ENCODE measurements at places on chromosomes 3 and 15.

DNA sequence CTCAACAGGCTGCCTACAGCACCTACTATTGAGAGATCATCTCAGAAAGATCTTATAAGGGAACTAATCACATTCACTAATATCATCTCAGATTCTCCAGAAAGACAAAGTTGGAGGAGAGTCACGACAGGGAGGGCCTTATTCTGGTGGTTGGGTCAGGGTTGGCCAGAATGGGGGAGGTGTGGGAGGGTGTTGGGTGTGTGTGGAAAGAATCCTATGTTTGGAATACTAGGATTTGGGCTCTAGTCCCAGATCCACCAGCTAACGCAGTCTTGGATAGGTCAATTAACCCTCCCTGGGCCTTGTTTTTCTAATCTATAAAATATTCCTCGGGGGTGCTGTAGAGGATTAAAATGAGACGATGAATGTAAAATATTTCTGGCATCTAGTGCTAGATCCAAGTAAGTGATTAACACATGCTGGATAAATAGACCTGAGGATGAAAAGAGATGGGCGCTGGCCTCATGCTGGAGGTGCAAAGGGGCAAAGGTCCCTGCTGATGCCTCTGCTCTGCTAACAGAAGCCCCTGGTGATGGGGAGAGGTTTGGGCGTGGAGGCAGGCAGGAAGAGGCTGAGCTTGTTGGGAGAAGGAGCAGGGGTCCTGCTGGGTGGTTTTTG lies 67.6 kb upstream of the ETV5 start:
- DNase-seq = no peak

DNA sequence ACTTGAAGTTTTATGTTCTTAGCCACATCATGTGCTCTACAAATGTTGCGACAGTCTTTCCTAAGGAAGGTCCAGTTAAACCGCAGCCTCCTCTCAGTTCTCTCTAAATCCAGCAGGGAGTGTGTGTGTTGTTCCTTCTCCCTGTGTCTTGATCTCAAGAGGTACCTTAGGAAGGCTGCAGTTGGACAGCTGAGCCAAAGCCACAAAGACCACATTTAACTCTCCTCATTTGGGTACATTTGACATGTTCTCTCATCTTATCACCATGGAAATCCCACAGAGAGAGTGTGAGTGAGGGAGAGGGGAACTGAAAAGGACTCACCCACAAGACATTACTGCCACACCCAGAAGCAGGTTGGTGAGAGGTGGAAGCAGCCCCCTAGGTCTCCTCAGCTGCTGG lies 79.5 kb downstream of the CD200R1L start:
- no peak for DNase-seq

GRCh38 chr3:57150113-57150581 lies 15.0 kb downstream of the IL17RD start:
- DNase-seq = no peak

GRCh38 chr3:85594676-85595075 lies 635.9 kb downstream of the CADM2 start:
- no peak for DNase-seq

- DNase-seq = no peak
Observed at GRCh38 chr3:131735544-131735943, 232.8 kb upstream of the MRPL3 start.

DNA sequence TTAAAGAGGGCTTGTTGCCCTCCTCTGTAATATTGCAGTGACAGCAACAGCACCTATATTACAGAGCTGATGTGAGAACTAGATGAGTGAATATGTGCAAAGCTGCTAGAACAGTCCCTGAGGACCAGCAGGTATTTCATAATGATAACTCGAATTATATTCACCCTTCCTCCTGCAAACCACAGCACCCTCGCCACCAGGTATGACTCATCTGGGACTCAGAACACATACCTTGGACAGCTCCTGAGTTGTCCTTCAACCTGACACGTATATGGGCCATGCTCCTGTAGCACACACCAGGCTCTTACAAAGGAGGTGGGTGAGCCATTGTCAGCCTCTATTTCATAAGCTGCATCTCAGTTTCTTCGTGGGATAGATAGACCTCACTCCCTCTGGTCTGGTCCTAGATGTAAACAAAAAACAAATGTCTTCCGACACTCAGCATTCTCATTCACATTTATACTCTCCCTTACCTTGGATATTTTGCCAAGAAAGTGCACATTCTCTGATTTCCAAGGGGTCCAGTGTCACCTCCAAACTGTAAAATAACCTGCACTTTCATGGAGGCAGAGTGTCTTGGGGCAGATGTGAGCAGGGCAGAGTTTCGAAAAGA lies 124.5 kb downstream of the TLE3 start:
- DNase-seq = no peak

GRCh38 chr15:48896869-48897814 lies 19.2 kb downstream of the EID1 start:
- no peak for DNase-seq

GRCh38 chr3:149771652-149772271 lies 19.5 kb upstream of the COMMD2 start:
- DNase-seq = no peak

DNA sequence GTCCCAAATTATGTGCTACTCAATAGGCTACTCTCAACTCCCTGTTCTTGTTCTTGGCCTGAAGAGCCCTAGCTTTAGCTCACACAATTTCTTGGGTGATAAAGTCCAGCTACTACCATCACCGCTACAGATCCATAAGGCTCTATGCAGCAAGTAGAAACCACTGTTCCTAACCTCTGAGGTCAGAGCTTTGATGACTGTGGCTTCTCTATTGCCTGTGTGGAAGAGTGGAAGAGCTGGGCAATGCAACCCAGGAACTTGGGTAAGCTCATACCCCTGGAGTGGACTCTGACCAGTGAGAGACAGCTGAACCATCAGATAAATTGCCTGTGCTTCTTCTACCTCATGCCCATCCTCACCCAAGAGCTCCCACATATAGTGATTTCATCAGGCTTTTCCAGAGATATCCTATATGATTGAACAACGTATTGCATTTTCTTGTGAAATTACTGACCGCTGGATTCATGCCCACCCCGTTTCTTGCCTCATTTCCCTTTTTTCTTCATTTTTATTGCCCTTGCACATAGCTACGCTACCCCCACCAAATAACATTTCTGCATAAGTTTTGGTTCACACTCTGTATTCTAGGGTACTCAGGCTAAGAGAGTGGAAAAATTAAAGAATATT lies 172.3 kb upstream of the MBNL1 start:
- DNase-seq = no peak

DNA sequence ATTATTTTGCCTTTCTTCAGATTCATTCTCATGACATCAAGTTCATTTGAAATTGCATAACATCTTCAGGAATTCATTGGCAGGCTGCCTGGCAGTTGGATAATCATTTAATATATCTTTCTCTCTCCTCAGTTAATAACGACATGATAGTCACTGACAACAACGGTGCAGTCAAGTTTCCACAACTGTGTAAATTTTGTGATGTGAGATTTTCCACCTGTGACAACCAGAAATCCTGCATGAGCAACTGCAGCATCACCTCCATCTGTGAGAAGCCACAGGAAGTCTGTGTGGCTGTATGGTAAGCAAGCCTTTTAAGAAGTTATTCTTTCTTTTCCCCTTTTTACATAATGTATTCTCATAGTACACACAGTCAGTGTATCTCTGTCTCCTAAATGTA lies 38.2 kb downstream of the TGFBR2 start:
- no peak for DNase-seq

- DNase-seq = no peak
Observed at GRCh38 chr3:52104684-52105640, 48.6 kb upstream of the DUSP7 start.

DNA sequence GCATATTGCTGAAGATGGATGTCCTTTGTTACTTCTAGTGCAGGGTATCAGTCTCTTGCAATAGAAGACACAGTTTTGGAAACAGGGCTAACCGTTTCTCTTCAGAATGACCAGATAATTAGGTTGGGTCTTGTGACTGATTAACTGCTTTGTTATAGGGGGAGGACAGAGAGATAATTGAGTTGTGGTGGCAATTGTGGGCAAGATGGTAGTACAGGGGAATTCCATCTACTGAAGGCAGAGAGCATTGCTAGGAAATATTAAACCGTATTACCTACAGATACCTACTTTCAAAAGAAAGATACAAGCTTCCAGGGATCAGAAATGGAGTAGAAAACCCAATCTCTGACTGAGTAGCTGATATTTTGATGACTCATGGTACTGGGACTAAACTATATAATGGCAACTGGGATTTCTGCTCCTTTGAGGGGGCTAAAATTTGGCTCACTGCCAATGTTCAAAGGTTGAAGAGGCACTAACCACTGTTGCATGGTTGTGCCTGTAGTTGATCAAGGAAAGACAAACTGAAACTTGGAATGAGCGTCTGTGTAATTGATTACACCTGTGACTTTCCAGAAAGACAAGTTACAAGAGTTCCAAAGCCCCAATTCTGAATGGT lies 4.2 kb downstream of the PRR23B start:
- no peak for DNase-seq

- DNase-seq = no peak
Observed at GRCh38 chr3:156455839-156456238, 99.1 kb downstream of the SSR3 start.

- no peak for DNase-seq
Observed at GRCh38 chr15:90718232-90718631, 1.1 kb downstream of the BLM start.

DNA sequence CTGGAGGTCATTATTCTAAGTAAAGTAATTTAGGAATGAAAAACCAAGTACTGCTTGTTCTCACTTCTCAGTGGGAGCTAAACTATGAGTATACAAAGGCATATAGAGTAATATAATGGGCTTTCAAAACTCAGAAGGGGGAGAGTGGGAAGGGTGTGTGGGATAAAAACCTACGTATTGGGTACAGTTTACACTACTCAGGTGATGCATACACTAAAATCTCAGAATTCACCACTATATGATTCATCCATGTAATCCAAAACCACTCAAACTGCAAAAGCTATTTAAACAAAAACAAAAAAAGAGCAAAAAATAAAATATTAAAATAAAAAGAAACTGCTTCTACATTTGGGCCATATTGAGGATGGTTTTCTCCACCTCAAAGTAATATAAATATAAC lies 623.3 kb downstream of the NSUN3 start:
- DNase-seq = no peak

- no peak for DNase-seq
Observed at GRCh38 chr15:85515212-85515611, 134.8 kb downstream of the AKAP13 start.
